Astrocyte of the spinal cord (primary cell): ENCODE measurements at places on chromosomes 7 and 10.
A peak's percentile ranks its signal among the peaks of the same experiment; 100 is the strongest.

- no peak for DNase-seq
Observed at GRCh38 chr7:47715631-47716068, 133.7 kb upstream of the TNS3 start.

GRCh38 chr10:92142949-92143348 lies 147.9 kb downstream of the CPEB3 start:
- DNase-seq: no peak

- no peak for DNase-seq
Observed at GRCh38 chr7:100675105-100675451, 1.5 kb downstream of the GNB2 start.

DNA sequence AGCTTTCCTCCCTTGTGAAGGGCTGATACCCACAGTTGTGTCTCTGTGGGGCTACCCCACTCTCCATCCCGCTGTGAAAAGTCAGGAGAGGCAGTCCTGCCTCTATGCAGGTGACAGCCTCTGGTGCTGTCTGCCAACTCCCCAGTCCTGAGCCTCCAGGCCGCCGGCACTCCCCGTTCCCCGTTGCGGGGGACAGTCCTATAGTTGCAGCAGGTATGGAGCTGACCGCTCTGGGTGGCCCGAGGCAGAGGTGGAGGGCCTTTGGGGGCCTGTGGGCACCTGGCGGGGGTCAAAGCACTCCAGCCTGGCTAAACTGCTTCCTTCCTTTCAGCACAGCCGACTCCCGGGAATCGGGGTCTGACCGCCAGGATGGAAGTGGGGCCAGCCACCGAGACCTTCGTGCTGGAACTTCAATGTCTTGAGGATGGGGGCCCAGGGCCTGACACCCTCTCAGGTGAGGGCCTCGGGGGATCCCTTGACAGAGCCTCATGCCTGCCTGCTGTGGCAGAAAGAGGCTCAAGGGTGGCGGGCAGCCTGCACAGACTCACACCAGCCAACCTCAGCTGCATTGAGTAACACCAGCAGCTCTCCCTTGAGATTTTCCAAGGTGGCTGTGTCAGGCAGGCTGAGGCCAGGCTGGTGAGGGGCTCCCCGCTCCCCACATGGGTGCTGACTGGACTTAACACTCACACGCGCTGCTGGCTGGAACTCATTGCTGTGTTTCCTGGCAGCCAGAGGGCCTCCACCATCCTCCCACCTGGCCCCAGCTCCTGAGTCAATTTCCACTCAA lies 1.6 kb downstream of the ZNF853 start:
- DNase-seq: no peak

DNA sequence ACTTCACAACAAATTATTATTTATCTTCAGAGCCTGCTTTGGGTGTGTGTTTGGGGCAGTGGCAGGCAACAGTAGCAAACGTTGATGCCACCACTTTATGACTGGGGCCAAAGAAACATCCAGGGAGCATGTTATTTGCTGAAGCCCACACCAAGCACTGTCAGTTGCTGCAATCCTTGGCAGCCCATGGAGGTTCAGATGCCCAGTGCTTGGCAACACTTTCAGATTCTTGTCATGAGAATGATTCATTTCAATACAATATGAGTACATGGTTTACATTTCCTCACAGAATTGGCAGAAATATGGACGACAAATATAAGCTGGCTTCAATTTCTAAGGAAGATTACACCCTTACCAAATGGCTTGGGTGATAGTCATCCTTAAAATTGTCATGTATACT lies 46.5 kb upstream of the GLI3 start:
- peak; percentile 11 for DNase-seq

DNA sequence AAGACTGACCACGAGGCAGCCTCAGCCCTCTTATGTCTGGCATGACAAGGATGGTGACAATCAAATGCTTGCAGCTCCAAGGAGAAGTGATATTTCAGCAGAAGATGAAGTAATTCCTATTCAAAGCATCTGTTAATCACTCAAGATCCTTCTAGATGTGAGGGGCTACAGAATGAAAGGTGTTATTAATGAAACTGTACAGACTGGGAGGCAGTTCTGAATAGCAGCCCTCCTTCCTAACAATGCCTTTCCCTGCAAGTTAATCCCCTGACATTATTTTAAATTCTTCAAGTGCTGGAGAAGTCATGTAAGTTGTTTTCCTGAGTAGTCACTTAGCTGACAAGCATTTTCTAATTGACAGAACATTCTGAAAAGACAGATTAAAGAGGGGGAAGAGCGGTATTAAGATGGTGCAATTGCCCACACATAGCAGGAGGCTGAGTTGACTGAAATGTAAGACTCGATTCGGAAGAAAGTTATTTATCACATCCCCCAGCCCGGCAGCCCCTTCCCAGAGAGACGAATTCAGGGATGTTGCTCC lies 300.8 kb downstream of the GRID1 start:
- DNase-seq: no peak

GRCh38 chr10:60732198-60732806 lies 46.0 kb upstream of the CDK1 start:
- DNase-seq: no peak

DNA sequence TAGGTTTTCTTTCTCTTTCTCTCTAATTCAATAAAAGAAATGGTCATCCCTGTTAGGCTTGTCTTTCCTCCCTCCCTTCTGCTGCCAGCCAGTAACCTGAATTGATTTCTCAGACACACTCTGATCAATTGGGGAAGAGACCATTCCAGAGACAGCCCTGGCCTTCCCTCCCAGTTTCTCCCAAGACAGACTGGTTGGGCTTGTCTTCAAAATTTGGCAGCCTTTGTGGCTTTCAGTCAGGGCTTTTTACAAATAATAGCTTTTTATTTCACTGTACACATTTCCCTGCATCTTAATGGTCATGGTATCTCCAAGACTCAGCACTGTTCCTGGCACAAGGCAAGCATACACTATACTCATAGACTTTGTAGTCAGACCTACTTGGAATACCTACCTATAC lies 33.9 kb downstream of the BCAP29 start:
- no peak for DNase-seq
